ENCODE measurements at places on chromosomes 6 and 20.

DNA sequence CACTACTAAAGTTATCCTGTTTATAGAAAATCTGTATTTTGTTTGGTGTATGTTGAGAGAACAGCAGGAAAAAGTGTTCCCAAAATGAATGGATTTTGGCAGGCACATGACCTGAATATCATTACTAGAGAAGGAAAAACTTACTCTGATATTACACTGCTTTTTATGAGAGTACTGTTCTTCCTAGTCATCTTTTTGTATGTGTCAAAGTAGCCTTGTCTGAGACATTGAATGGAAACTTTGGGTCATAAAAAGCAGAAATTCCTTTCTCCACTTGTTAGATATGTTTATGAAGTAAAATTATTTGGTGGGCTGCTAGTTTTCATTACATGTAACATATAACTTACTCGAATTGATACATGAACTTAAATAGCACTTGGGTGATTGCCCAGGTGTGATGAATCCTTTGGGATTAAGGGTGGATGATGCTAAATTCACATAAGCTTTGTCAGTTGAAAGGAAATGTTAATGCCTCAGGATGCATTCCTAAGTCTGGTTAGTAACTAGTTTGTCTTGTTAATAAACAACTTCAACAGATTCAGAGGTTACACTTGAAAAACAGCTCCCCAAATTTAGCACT, 206.7 kb downstream of the CENPW start:
- DNase-seq, result no peak

GRCh38 chr20:48921883-48922820, 641 bp downstream of the ARFGEF2 start:
- DNase-seq, result no peak

DNA sequence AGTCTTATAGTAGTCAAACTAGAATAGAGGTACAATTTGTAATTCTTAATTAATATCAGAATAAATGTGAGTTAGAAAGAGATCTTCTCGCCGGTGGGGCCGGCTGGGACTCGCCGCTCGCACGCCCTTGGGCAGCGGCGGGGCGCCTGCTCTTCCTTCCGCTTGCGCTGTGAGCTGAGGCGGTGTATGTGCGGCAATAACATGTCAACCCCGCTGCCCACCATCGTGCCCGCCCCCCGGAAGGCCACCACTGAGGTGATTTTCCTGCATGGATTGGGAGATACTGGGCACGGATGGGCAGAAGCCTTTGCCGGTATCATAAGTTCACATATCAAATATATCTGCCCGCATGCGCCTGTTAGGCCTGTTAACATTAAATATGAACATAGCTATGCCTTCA, 123.7 kb upstream of the OGFRL1 start:
- no peak for DNase-seq

DNA sequence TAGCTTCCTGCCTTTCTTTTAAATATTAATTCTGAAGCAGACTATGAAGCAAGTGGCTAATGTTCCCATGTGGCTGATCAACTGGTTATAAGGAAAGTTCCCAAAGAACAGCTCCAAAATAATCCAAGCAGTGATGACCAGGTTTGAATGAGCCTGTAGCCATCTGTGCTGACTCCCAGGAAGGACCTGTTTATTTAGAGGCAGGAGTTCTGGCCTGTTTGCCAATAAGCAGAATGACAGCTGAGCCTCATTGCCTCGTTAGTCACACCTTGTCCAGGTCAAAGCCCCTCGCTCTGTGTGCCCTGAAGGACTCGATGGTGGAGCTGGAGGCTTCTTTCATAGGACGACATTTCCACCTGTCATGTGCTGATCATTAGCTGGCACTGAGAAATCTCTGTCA, 97.4 kb downstream of the TMEM170B start:
- no peak for DNase-seq

DNA sequence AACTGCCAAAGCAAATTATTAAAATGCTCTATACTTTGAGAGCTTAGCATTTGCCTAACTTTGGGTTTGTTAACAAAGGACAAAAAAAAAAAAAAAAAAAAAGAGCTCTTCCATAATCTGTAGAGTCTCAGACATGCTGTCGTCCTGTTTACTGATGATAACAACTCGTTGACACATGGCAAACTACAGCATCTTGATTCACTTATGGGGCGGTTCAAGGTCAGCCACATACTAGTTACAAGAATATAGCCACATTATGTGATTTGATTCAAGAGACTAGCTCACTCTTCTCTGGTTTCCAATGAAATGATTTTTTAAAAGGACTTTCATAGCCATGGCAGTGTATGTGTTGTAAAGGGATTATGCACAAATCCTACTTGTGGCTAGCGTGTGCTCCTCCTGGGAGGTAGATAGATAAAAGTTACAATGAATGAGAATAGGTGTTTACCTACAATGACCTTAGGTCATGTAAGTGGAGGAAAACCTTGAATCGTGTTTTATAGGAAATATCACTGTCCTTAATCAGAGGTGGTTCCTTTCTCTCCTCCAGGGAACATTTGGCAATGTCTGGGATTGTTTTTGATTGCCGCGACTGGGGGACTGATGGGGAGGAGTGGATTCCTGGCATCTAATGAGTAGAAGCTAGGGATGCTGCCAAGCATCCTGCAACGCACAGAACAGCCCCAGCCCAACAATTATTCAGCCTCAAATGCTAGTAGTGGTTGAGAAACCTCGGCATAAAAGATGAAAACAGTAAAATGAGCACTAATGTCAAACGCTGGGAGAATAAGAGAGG, 969.2 kb upstream of the SLC35B3 start:
- DNase-seq, result no peak

- DNase-seq, result no peak
These were observed 42.3 kb downstream of the RPP40 start for GRCh38 chr6:4961322-4962168.

GRCh38 chr6:131923356-131923755, 27.8 kb downstream of the CCN2 start:
- no peak for DNase-seq

- no peak for DNase-seq
These were observed 201.3 kb upstream of the SSTR4 start for GRCh38 chr20:22833851-22834250.

GRCh38 chr6:83708970-83709747, at the start of gene SNAP91:
TSS of gene SNAP91 (minus strand) at chr6:83709101. CDS start at chr6:83707927, 1,174 bp downstream.
- DNase-seq, result no peak

Data from CD4-positive, alpha-beta T cell treated with Interleukin-15 for 1 hour (primary cell).